Stimulated activated CD8-positive, alpha-beta memory T cell treated with anti-CD3 and anti-CD28 coated beads, Interleukin-7, amount 100 ng/mL, for 48 hours (primary cell): ENCODE measurements at places on chromosomes 1 and 21.

DNA sequence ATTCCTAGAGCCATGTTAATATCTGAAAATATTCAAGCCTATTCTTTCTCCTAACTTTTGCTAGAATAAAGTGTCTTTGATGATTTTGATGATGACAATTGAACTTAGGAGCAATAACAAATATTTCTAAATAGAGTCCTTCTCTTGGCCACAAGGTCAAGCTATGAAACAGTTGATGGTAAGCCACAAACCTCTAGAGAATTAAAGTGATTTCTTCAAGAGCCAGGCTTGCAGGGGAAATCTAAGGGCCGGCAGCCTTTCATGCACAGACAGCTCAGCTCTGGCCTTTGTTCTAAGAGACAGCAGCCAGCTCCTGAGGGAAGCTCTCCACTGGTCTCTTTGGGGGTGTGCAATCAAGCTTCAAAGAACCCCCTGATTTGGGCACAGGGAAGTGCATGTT is 59.0 kb downstream of the SUSD4 start:
- no peak for DNase-seq

GRCh38 chr1:39170731-39171667 is 33.5 kb upstream of the MACF1 start:
- DNase-seq, result no peak

- no peak for DNase-seq
These were observed 158.2 kb downstream of the ZSCAN20 start for GRCh38 chr1:33630686-33631085.

GRCh38 chr1:205800427-205800826 is 12.6 kb downstream of the SLC41A1 start:
- no peak for DNase-seq

DNA sequence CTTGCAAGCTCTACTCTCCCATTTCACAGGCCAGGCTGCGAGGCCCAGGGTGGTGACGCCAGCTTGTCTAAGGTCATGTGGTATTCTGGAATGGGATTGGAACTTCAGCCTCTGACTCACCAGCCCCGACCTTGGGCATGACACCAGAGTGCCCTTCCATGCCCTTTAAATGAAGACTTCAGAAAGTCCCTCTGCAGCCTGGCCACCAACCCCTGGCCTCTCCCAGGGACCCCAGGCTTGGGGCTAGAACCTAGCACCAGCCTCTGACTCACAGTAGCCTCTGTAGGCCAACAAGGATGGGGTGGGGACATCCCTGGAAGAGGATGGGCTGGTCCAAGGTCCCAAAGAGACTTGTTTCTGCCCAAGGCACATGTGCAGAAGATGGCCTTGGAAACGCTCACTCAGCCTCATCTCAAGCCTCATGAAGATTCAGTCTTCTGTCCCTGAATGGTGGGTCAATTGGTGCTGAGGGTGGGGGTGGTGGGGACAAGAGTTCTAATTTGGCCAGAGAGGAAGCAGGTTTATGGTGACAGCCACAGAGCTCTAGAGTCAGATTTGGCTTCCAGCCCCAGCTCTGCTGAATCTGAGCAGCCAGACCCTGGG is 36.1 kb upstream of the RUNX3 start:
- no peak for DNase-seq

- no peak for DNase-seq
These were observed 4.3 kb downstream of the XPR1 start for GRCh38 chr1:180636138-180636537.

GRCh38 chr1:42195841-42196240 is 31.3 kb upstream of the GUCA2A start:
- DNase-seq, result no peak

GRCh38 chr1:77370583-77371306 is 88.9 kb downstream of the AK5 start:
- DNase-seq, result no peak

DNA sequence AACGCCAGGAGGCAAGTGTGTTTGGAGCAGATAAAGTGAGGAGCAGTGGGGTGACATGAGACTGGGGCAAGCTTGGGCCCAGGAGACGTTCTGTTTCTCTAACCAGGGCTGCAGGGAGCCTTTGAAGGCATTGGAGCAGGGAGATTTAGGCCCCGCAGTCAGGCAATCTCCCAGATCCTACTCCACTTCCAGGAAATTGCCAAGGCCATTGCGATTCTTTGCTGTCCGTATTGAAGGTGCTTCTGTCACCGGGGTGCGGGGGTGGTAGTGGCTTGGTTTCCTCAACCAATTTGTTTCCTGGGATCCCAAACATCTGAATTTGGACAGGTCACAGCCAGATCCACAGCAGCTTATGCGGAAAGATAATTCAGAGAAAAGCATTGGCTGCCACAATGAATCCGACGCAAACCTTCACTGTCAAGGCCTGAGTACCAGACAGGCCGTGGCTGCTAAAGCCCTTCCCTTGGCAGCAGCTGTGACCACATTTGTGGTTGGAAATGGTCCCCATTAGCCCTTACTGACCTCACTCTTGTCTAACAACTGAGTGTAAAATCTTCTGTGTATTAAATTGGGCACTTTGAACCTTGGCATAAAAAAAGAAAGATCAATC is 385.6 kb downstream of the PTPRU start:
- no peak for DNase-seq

DNA sequence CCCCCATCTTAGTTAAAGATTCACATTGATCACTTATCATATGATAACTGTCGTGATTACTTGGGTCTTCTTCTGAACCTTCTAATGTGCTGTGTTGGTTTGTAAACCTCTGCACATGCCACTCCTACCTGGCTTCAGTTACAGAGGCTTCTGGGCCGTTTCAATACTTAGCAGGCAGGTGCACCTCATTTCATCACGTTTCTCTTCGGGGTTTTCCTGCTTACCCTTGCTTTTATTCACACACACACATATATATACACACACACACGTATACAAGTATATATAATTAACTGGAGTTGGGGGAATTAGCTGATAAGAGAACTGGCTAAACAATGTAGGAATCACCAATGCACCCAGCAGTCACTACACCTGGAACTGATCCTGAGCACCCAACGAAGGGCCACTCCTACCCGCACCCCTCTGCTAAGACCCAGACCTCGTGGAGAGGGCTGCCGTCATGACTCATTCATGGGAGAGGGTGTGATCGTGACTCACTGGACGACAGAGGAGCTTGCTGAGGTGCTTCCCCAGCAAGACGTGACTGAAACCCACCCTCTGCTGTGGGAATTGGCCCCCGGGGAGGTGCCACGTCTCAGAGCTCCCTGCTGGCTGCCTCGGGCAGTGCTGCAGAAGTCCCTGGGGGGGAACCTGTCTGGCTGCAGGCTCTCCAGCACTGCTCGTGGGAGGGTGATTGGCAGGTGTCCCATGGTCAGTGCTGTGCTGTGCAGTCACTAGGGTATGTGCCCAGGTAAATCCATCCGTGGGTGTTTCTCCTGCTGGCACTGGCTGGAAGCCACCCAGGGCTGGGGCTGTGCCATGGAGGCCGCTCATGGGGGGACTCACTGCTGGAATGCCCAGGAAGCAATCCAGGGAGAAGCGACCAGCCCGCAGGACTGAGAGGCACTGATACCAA is 166.6 kb downstream of the DYRK1A start:
- peak; percentile 33 for DNase-seq
